ENCODE measurements at places on chromosomes 4 and X. TPM values are rescaled to one million over a fixed set of nuclear protein-coding genes. Genes with fewer than 3 reads are reported as not detected.

ODAPH gene
- not detected for total RNA-seq

NAAA gene
- total RNA-seq, result 21.1 TPM

CPE gene
- total RNA-seq, result 0.89 TPM

SLC49A3 gene
- 9.7 TPM for total RNA-seq

IL9R gene
- total RNA-seq, result under 0.01 TPM

ARSJ gene
- total RNA-seq, result 15.4 TPM

IL21 gene
- not detected for total RNA-seq

PNMA6F gene
- not detected for total RNA-seq

DACH2 gene
- total RNA-seq, result not detected

TMEM47 gene
- total RNA-seq, result 5.4 TPM

CT45A5 gene
- total RNA-seq, result not detected

RBM47 gene
- total RNA-seq, result 0.13 TPM

SPANXA2 gene
- total RNA-seq, result not detected

ENAM gene
- total RNA-seq, result not detected
